Effector memory CD8-positive, alpha-beta T cell (primary cell): ENCODE measurements at places on chromosomes 16 and 17.

- DNase-seq: no peak
- no peak overlapping the region for H3K27ac ChIP-seq
- H3K4me1 ChIP-seq: no peaks in the 10 kb centered on the region
- no peaks in the 10 kb centered on the region for H3K36me3 ChIP-seq
- peaks cover 6% of the 10 kb centered on the region for H3K27me3 ChIP-seq
These were observed 43.1 kb downstream of the SCNN1G start for GRCh38 chr16:23225634-23226033.

GRCh38 chr17:34306466-34306865 lies 12.8 kb upstream of the CCL8 start:
- no peak overlapping the region for H3K4me3 ChIP-seq
- no peak overlapping the region for H3K27ac ChIP-seq
- DNase-seq: no peak
- peaks cover 19% of the 10 kb centered on the region for H3K27me3 ChIP-seq

DNA sequence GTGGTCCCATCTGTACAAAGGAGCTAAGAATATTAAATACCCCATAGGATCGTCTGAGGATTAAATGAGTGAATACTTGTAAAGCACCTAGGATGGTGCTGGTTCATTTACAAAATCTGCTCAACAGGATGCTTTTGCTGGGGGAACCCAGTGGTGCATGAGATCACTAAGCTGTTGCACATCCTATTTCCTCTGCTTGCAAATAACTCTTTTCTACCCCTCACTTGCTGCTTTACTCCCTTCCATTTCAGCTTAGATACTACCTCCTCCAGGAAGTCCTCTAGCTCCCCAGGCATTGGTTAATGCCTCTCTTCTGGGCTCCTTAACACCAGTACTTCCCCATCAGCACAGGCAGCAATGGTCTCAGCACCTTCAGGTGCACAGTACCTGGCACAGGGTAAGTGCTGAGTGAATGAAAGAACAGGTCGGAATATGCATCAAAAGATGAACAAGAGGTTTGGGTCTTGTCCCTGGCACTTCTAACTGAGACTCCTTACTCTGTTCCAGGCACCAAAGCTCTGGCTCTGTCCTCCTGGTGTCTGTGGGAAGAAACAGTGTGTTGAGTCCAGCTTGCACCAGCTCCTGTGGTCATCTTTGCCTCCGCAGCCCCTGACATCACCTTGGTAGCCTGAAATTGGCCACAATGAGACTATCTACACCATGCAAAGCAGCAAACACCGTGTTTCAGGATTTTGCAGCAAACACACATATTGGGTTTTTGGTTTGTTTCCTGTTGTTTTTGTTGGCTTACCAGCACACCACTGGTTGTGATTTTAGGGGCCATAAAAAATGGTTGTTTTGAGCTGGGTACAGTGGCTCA lies 24.1 kb upstream of the IL21R start:
- peak overlapping the region; percentile 40 for H3K4me3 ChIP-seq
- H3K36me3 ChIP-seq: no peaks in the 10 kb centered on the region
- H3K27ac ChIP-seq: peak overlapping the region; percentile 76
- DNase-seq: no peak
- H3K27me3 ChIP-seq: no peaks in the 10 kb centered on the region
- peaks cover 20% of the 10 kb centered on the region for H3K4me1 ChIP-seq

- no peak for DNase-seq
- H3K4me1 ChIP-seq: peaks cover 16% of the 10 kb centered on the region
- peaks cover 8% of the 10 kb centered on the region for H3K36me3 ChIP-seq
- H3K27ac ChIP-seq: no peak overlapping the region
These were observed 4.3 kb downstream of the CENPX start for GRCh38 chr17:82018152-82018988.

GRCh38 chr16:81711657-81712319 lies 67.3 kb upstream of the PLCG2 start:
- H3K4me3 ChIP-seq: no peak overlapping the region
- DNase-seq: no peak
- H3K36me3 ChIP-seq: peaks cover 34% of the 10 kb centered on the region
- peak overlapping the region; percentile 65 for H3K27ac ChIP-seq
- H3K27me3 ChIP-seq: no peaks in the 10 kb centered on the region

- DNase-seq: no peak
- no peak overlapping the region for H3K27ac ChIP-seq
- peaks cover 14% of the 10 kb centered on the region for H3K4me1 ChIP-seq
- H3K27me3 ChIP-seq: no peaks in the 10 kb centered on the region
These were observed 6.3 kb downstream of the CSF3 start for GRCh38 chr17:40021451-40021971.

GRCh38 chr17:13931111-13931526 lies 138.2 kb upstream of the COX10 start:
- H3K27me3 ChIP-seq: no peaks in the 10 kb centered on the region
- no peaks in the 10 kb centered on the region for H3K36me3 ChIP-seq
- no peak for DNase-seq

DNA sequence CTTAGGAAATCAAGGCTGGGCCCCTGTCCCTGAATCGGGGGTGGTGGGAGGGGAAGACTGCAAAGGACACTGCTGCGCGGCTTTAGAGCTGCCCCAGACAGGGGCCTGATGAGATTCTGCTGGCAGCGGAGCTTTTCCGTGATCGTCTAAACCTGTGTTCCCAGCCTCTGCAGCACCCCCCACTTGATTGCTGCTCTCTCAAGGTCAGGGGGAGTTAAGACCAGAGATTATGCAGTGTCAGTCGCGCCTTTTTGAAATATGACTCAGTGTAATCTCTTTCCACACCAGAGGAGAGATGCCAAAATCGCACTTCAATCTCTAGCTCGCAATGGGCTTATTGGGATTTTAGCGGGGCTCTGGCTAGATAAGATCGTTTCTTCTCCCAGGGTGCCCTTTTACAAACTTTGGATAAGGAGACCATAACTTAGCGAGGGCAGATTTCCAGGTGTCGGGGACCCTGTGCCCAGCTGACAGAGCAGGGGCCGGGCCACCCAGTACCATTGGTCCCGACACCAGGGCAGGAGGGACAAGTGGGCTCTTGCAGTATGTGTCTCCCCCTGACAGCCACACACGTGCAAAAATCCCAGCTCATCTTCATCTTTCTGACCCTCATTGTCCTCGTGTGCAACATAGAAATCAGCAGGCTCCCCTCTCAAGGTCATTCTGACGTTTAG lies 87.0 kb downstream of the IRX3 start:
- H3K27me3 ChIP-seq: peaks cover 25% of the 10 kb centered on the region
- no peak overlapping the region for H3K27ac ChIP-seq
- no peak overlapping the region for H3K4me3 ChIP-seq
- no peaks in the 10 kb centered on the region for H3K36me3 ChIP-seq

DNA sequence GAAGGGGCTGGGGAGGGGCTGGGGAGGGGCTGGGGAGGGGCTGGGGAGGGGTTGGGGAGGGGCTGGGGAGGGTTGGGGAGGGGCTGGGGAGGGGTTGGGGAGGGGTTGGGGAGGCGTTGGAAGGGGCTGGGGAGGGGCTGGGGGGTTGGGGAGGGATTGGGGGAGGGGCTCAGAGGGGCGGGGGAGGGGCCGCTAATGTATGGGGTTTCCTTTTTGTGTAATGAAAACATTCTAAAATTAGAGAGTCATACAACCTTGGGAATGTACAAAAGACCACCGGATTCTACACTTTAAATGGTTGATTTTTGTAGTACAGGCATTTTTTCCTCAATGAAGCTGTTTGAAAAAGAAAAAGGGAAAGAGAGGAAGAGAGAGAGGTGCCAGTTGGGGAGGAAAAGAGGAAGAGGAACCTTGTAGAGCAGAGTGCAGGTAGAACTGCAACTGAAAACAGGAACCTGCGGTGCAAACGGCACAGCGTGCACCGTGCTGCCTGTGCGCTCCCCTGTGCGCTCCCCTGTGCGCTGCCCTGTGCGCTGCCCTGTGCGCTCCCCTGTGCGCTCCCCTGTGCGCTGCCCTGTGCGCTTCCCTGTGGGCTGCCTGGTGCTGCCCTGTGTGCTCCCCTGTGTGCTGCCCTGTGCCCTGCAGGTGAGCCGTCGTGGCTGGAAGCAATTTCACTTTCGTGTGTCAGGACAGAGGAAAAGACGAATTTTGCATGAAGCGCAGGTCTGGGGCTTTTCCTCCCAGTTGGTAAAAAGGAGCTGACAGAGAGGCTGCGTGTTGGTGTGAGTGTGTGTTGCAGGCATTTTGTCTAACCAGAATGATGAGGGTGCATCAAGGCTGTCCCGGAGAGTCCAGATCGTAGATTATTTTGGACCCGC lies 40.8 kb downstream of the METRNL start:
- H3K27me3 ChIP-seq: peaks cover 70% of the 10 kb centered on the region
- no peak overlapping the region for H3K27ac ChIP-seq

GRCh38 chr16:11727796-11728543 lies 14.7 kb downstream of the TXNDC11 start:
- no peak for DNase-seq
- peaks cover 8% of the 10 kb centered on the region for H3K4me1 ChIP-seq
- H3K36me3 ChIP-seq: peaks cover 91% of the 10 kb centered on the region
- no peak overlapping the region for H3K4me3 ChIP-seq
- H3K27ac ChIP-seq: no peak overlapping the region

GRCh38 chr16:19844945-19845641 lies 39.6 kb downstream of the GPRC5B start:
- H3K36me3 ChIP-seq: no peaks in the 10 kb centered on the region
- H3K27ac ChIP-seq: no peak overlapping the region
- no peak for DNase-seq
- H3K27me3 ChIP-seq: peaks cover 10% of the 10 kb centered on the region

DNA sequence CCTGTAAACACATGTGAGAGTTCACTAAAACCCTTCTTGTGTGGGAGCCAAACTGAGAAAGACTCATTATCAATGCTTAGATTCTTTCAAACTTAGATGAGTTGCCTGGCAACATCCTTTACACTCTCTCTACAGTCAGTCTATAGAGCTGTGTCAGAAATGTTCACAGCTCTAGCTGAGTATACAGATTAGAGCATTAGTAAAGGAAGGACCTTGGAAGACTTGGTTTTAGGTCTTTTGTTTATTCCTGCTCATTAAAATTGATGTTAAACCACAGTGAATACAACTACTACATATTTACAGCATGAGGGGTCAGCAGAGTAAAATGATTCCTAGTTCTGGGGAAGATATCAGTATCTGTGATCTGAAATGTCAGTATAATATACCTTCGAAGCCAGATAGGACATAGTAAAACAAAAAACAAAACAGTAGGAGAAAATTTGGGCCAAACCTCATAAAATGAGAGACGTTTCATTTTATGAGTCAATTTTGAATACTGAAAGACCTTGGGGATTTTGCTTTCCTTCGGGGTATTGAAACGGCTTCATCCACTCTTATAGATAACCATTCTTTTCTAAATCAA lies 186.0 kb downstream of the TANC2 start:
- peaks cover 4% of the 10 kb centered on the region for H3K4me1 ChIP-seq
- DNase-seq: no peak
- H3K27ac ChIP-seq: peak overlapping the region; percentile 27
- H3K27me3 ChIP-seq: no peaks in the 10 kb centered on the region

DNA sequence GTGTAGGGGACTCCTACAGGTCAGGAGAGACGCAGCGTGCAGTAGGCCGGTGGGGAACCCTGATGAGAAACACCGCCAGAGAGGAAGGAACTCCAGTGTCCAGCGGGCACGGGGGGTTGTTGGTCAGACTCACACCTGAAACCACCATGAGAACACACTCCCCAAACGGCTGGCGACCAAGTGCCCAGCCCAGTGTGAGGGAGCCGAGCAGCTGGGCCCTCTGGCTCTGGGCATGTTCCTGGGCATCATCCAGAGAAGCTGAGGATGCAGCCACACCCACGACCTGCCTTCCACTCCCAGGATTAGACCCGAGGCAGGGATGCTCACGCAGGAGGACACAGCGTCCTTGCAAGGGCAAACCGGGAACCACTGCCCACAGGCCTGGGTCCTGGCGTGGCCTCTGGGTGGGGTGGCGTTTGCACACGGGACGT lies 108.3 kb upstream of the ZNF750 start:
- no peak for DNase-seq
- H3K4me1 ChIP-seq: peaks cover 2% of the 10 kb centered on the region
- no peak overlapping the region for H3K4me3 ChIP-seq
- H3K27me3 ChIP-seq: no peaks in the 10 kb centered on the region

DNA sequence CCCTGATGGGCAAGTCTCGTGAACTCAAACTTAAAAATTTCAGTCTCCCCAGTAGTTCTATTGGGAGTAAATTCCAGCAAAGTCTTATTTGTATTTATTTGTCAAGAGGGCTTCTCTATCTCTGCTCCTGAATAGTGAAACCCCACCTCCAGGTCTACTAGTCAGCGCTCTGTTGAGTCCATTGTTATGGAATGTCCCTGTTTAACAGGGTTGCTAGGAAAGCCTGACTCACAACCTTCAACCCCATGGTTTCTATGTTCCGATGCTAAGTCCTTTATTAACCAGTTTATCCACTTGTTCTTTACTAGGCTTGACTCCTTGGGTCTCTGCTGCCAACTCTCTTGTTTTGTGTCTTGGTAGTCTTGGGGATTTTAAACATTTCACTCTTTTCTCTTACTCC lies 250.7 kb upstream of the MYOCD start:
- H3K36me3 ChIP-seq: no peaks in the 10 kb centered on the region
- H3K27ac ChIP-seq: no peak overlapping the region
- no peaks in the 10 kb centered on the region for H3K4me1 ChIP-seq
- H3K27me3 ChIP-seq: no peaks in the 10 kb centered on the region
- no peak overlapping the region for H3K4me3 ChIP-seq

DNA sequence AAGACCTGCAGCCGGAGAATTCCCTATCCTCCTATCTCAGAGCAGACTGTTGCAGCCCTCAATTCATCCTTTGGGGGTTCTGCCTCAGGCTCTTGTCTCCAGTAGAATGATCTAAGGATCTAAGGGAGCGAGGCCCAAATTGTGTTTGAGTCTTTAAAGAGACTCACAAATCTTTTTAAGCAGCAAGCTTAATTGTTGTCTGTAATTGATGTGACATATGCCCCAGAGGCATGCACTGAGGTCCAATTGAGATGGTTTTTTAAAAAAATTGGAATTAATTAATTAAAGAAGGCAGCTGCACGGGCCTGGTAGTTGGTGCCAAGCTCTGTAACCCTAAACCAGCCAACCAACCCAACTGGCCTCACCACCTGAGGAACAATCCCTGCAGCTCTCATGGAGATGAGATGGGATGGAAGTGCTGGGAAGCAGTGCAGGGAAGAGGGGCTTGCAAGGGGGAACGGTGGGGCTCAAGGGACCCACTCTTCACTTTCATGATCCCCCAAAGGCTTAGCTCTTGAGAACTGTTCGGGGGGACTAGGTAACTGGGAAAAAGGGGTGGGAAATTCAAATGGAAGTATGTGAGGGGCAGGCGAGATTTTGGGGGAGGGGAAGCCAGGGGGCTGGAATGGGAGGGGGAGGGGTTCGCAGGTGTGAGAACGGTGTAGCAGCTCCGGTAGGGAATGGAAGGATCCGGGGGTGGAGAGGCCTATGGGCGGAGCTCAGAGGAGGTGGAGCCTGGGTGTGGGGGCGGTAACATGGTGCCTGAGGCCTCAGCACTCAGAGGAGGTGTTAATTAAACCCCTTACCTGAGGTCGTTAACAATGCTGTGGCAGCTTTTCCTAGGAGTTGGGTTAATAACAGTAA lies 9.2 kb upstream of the ZNF652 start:
- no peak overlapping the region for H3K4me3 ChIP-seq
- no peaks in the 10 kb centered on the region for H3K36me3 ChIP-seq

- no peak overlapping the region for H3K4me3 ChIP-seq
- peaks cover 26% of the 10 kb centered on the region for H3K4me1 ChIP-seq
- peaks cover 6% of the 10 kb centered on the region for H3K27me3 ChIP-seq
- no peak overlapping the region for H3K27ac ChIP-seq
- no peak for DNase-seq
- H3K36me3 ChIP-seq: peaks cover 10% of the 10 kb centered on the region
These were observed 8.3 kb downstream of the ZNF629 start for GRCh38 chr16:30778549-30779244.
